ENCODE measurements at places on chromosomes 6 and 20. TPM values are rescaled to one million over a fixed set of nuclear protein-coding genes. Genes with fewer than 3 reads are reported as not detected.

The MYCT1 gene
- not detected for total RNA-seq

GRCh38 chr6:80154160-80154559 lies 47.7 kb downstream of the BCKDHB start:
- H3K27me3 ChIP-seq: no peaks in the 10 kb centered on the region
- no peak overlapping the region for H3K4me3 ChIP-seq
- no peak overlapping the region for H3K27ac ChIP-seq
- H3K4me1 ChIP-seq: no peaks in the 10 kb centered on the region
- no peak for DNase-seq
- H3K36me3 ChIP-seq: peaks cover 3% of the 10 kb centered on the region

- no peak for DNase-seq
- H3K27me3 ChIP-seq: no peaks in the 10 kb centered on the region
- no peak overlapping the region for H3K4me3 ChIP-seq
- no peaks in the 10 kb centered on the region for H3K4me1 ChIP-seq
- H3K27ac ChIP-seq: no peak overlapping the region
- no peaks in the 10 kb centered on the region for H3K36me3 ChIP-seq
These were observed 26.0 kb downstream of the PACRG start for GRCh38 chr6:162753775-162754174.

- no peak for DNase-seq
- H3K27ac ChIP-seq: no peak overlapping the region
- H3K4me1 ChIP-seq: peaks cover 2% of the 10 kb centered on the region
- H3K4me3 ChIP-seq: no peak overlapping the region
- H3K27me3 ChIP-seq: peaks cover 15% of the 10 kb centered on the region
These were observed 29.4 kb downstream of the COL20A1 start for GRCh38 chr20:63322146-63322932.
